ENCODE measurements at places on chromosomes 11 and 22.

GRCh38 chr11:94924171-94924572 lies 49.2 kb downstream of the CWC15 start:
- DNase-seq: no peak

DNA sequence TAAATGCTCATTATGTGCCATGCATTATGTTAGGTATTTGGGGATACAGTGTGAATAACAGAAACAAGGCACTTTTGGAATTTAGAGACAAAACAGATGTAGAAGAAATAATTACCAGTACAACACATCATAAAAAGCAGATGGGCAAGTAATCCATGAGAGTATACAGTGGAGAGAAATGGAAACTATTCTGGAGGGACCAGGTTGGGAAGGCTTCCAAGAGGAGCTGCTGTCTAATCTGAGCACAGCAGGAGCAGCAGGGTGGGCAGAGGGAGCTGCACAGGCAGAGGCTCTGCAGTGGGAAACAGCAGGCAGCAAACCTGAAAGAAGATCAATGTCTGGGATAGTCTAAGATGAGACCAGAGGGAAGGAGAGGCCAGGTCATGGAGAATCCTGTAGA lies 268.7 kb upstream of the CCDC90B start:
- no peak for DNase-seq

- peak; percentile 22 for DNase-seq
Measured at GRCh38 chr11:63020671-63021291, 5.1 kb upstream of the SLC22A8 start.

DNA sequence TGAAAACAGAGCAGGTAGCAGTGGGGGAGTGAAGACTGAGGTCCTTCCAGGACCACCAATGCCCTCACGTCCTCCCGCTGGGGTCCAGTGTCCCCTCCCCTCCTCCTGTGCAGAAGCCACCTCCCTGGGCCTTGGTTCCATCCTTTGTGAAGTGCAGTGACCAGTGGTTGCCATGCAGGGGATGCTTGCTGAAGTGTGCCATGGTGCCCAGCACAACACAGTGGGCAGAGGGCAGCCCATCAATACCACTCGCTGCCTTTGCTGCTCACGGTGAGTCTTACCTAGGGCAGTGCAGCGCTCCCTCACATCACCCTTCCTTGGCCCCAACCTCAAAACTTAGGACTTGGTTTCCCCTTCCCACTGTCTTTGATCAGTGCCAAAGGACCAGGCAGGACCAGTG lies 12.9 kb downstream of the MYEOV start:
- DNase-seq: no peak

DNA sequence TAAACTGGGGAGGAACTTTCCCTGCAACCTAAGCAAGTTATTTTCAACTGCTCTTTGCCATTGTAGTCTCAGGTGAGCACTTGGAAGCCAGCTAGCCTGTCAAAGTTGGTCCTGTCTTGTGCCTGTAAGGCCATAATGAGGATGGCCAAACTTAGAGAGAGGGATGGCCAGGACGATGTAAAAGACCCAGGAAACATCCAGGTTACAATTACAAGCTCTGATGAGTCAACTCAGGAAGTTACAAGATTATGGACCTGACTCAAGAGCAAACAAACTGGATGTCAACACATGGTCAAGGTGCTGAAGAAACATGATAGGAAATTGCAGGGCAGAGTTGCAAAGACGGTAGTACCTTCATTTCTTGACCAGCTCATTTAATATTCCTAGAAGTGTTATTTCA lies 1.6 kb downstream of the GTPBP1 start:
- DNase-seq: no peak

GRCh38 chr11:532986-533585 lies 2.3 kb downstream of the HRAS start:
- DNase-seq: no peak

DNA sequence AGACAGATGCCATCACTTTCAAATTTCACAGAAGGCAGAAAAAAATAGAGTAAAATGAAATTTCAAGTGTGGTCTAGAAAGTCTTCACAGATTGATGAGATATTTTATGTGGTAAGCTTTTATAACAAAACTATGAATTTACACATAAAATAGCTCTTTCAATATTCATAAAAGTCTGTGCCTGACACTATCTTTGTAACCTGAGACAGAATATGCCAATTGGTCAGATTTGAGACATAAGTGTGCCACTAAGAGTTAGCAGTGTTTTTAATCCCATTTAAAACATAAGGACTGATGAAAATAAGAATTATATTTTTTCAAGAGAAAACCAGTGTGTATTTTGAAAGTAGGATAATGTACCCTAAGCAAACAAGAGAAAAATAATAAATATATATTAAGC lies 769.5 kb upstream of the LUZP2 start:
- DNase-seq: no peak

DNA sequence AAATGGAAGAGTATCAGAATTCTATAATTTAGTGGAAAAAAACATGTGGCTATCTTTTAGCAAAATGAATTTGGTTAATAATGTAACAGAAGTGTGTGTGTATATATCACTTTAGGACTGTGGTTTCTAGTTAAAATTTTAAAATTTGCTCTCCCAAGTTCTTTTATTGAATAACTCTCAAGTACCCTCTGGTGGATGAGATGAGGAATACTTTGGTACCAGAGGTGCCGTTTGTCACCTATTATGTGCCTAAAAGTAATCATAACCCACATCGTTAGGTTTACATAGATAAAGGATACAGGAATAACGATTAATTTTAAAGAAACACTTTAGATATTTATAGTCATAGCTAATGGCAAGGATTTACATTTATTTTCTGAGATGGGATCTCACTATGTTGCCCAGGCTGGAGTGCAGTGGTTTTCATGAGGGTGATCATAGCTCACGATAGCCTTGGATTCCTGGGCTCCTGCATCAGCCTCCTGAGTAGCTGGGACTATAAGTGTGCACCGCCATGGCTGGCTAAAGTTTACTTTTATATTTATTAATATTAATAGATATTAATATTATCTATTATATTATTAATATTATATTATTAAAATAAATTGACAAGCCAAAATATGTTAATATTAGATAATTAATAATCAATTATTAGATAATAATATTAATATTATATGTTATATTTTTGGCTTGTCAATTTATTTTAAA lies 66.7 kb upstream of the CAPRIN1 start:
- no peak for DNase-seq

DNA sequence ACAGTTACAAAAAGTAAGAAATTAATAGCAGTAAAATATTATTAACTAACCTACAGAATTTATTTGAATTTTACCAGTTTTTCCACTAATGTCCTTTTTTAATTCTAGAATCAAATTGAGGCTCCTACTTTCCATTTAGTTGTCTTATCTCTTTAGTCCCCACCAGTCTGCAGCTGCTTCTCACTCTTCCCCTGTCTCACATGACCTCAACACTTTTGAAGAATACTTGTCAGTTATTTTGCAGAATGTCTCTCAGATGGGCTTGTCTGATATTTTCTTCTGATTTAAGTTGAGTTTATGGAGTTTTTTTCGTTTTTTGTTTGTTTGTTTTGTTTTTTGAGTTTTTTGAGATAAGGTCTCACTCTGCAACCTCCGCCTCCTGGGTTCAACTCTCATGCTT lies 74.3 kb upstream of the ADORA2A start:
- no peak for DNase-seq

DNA sequence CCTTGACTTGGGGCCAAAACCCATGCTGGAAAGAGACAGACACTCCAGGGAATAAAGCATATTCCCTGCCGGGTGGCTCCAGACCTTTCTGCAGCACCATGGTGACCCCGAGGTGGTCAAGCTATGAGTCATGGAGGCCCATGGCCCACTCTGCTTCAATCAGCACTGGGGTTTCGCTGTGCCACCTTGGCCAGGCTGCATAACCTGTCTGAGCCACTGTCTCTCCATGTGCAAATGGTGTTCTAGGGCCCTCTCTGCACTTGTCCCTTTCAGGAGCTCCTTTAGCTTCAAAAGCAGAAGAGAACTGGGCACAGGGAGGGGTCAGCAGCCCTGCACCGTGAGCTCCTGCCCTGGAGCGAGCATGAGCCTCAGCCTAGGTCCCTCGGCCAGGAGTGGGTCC lies 410.1 kb downstream of the SHANK2 start:
- no peak for DNase-seq

DNA sequence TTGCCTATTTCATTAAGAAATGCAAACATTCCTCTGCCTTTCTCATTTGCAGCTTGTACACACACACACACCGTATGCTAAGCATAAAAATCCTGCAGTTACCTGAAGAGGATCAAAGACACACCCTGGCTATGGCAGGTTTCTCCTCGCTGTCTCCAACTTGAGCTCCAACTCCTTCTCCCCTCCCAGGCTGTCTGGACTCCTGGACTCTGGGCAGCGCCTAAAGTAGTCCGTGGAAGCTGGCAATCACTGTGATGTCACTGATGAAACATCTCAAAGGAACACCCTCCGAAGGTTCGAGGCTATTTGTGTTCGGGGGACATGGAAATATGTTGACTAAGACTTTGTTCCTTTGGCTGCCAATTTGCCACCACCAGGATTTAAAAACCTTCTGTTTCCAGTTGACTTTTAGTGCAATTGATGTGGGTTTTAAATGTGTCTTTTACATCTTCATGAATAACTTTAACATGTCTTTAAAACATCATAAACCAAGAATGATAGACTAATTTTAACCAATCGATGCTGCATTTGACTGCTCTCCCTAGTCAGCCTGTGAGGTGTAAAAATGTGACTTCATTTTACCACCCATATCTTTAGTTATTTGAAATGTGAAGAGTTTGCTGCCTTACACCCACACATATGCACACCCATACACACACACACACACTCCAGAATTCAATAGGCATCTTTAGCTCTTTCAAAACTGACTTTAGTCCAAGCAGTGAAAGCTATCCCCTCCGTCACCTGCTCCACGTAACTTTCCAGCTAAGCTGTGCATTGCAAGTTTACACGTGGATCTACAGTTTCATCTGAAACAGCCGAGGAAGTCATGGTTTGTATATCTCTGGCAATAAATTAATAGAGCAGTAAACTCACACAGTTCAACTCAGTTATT lies at the start of gene SLN:
Gene SLN, minus strand, starts transcription at position 196 of the 895 bp plus-strand sequence.
- no peak for DNase-seq

- DNase-seq: peak; percentile 29
Measured at GRCh38 chr22:30868663-30869385, 99.8 kb downstream of the MORC2 start.

DNA sequence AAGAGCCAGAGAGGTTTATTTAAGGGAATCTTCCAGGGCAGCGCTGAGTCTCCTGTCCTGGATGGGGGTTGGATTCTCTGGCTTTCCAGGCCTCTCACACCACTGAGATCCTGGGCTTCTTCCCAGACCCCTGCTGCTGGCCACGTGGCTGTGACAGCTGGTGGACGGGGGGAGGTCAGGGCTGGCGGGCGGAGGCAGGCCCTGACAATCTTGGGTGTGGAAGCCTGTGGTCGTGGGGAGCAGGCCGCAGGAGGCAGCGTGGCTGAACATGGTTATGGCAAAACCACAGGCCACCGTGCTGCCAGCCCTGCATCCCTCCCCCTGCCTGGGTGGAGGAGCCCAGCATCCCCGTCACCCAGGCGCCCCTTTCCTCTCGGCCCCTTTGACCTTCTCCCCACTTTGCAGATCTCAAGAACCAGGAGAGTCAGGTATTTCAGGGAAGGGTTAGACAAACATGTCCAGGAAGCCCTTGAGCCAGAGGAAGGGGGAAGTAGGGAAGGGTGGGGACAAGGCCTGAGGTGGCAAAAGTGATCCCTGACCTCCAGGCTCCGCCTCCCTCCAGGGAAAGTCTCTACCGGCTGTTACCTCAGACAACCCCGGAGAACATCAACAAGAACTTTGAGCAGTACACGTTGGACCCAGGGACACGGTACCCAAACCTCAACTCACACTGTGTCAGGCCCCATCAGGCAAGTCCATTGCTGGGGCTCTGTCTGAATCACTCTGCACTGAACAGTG lies 111.8 kb downstream of the MICAL2 start:
- DNase-seq: no peak

DNA sequence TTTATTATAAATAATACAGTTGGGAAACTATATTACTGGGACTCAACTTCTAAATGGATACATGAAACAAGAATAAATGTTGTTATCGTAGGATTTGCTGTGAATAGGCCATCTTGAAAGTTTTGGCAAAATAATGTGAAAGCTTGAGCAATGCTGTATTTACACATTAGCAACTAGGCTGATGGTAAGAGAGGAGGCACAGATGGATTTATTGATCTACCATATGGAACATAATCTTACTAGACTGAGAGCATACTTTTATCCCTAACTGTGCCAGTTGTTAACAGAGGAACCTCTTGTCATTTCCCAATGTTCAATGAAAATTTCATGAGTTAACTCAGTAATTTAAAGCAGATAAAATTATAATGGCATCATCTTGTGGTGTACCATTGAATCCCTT lies 22.8 kb downstream of the APIP start:
- no peak for DNase-seq

DNA sequence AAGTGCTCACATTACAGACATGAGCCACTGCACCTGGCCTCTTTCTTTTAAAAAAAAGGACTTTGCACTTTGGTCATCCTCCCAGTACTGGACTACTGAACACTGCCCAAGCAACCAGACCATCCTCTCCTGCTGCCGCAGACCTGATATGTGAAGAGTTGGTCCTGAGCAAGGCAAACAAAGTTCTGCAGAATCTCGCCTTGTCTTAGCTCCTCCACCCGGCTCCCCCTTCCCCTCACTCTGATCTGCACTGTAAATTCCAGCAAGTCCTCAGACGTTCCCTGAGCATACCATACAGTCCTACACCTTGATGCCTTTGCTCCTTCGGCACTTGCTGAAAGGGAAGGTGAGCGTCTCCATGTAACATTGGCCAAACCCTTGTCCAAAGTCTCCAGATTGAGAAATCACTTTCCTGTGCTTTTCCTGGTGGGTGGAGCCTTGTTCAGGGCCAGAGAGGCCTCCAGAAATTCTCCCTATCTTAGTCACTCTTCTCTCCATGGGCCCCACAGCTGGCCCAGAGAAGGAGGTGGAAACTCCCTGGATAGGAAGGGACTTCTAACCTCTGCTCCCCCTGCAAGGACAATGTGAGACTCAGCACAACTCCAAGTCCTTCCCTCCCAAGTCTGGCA lies 47.0 kb upstream of the TIMP3 start:
- DNase-seq: no peak

GRCh38 chr11:17513853-17514252 lies 30.4 kb downstream of the USH1C start:
- no peak for DNase-seq

DNA sequence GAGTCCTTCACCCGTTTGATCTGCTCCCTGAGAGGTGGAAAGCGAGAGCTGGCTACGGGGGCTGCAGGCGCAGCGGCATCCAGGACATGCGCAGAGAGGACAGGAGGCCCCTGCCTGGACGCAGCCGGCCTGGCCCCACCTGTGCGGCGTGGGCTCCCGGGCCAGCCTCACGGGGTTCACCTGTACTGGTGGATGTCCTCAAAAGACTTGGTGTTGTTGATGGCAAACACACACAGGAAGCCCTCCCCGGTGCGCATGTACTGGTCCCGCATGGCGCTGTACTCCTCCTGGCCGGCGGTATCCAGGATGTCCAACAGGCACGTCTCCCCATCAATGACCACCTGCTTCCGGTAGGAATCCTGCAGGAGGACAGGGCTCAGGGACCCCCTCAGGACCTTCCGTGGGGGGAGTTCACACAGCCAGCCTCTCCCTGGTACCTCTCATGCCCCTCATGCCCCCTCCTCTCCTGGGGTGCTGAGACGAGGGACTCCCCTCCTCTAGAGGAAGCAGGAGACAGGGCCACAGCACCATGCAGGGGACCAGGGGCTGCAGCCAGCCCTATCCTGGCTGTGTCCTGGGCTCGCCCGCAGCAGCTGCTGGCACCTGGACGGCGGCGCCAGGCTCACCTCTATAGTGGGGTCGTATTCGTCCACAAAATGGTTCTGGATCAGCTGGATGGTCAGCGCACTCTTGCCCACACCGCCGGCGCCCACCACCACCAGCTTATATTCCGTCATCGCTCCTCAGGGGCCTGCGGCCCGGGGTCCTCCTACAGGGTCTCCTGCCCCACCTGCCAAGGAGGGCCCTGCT lies 1.6 kb downstream of the HRAS start:
- DNase-seq: no peak
